ENCODE measurements at places on chromosomes 2 and 18.

- no peak for DNase-seq
Observed at GRCh38 chr18:41933778-41934177, 21.3 kb upstream of the PIK3C3 start.

DNA sequence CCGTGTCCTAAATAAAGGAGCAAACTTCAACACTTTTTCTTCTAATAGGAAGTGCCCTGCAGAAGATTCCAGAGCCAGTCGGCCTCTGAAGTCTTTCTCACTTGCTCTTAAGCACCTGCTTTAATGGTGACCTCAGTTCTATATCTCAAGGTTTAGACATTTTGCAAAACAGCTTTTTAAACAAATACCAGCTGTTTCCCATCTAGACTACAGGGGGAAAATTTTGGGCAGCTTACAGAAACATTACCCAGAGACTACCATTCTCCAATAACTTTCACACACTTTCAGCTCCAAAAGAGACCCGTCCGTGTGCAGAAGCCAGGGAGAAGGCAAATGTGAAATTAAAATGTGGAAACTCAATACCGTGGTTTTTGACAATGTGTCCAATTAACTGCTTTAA, 285.3 kb upstream of the CCDC68 start:
- no peak for DNase-seq

DNA sequence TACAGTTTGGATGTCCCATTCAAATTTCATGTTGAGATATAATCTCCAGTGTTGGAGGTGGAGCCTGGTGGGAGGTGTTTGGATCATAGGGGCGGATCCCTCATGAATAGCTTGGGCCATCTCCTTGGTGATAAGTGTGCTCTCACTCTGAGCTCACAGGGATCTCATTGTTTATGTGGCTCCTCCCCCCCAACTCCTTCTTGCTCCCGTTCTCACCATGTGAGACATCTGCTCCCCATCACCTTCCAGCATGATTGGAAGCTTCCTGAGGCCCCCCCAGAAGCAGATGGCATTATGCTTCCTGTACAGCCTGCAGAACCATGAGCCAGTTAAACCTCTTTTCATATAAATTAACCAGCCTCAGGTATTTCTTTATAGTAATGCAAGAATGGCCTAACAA, 3.0 kb upstream of the INPP1 start:
- no peak for DNase-seq

DNA sequence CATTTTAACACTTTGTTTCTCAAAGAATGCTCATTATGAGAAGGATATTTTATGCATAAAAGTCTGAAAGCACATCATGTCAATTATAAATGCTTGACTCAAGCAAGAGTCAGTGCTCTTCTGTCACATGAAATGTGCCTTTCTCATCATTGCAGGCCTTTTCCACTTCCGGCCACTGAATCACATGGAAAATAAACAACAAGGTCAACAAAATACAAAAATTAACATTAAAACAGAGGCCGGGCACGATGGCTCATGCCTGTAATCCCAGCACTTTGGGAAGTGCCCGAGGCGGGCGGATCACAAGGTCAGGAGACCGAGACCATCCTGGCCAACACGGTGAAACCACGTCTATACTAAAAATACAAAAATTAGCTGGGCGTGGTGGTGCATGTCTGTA, 480.6 kb downstream of the SPAG16 start:
- DNase-seq: no peak

GRCh38 chr2:159489476-159489875, 126.9 kb downstream of the BAZ2B start:
- no peak for DNase-seq

DNA sequence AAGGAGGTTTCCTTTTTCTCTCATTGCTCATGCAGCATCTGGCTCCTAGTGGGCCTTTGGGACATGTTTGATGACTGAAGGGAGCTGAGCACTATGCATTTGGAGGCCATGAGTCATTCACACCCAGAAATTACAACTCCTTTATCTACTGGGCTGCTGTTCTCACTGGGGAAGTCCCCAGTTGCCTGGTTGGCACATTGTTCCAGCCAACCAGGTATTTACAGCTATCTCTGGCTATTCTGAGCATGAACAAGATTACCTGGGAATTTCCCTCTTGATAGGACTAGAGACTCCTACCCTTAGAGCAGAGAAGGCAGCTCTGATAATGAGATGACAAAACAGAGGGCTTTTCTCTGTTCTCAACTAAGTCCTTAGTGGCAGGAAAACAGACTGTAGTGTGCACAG, 206.5 kb downstream of the SETBP1 start:
- DNase-seq: no peak

DNA sequence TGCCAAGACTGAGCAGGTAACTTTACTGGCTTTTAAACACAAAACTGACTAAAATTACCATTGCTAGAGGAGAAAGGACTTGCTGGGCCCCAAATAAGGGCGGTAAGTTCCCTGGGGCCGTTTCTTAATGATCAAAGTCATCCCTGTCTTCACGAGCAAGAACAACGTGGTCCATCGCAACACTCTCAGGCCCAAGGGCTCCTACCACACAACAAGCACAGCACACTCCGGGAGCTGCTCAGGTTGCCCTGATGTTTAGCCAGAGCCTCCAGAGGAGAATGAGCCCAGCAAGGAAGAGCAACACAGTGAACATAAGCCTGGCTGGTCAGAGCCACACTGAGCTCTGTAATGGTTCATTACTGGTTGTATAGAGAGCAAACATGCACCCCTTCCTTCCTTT, 102.7 kb downstream of the DYNC1I2 start:
- no peak for DNase-seq

- no peak for DNase-seq
Observed at GRCh38 chr2:171902840-171903420, 8.9 kb upstream of the SLC25A12 start.

GRCh38 chr18:23384778-23385736, 68.0 kb upstream of the RIOK3 start:
- no peak for DNase-seq

DNA sequence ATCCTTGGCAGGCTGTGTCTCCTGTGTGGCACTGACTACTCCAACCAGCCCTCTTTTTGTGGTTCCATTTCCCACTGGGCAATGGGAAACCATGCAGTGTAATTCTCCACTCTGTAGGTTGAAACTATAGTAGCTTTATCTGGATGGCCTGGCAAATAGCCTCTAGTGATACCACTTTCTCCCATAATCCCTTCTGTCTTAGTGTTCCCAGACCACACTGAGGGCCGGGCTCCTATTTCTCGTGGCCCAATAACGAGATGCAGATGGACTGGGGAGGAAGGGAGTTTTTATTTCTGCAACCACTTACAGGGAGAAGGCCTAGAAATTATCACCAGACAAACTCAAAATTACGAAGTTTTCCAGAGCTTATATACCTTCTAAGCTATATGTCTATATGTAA, 24.7 kb downstream of the SKA1 start:
- no peak for DNase-seq

DNA sequence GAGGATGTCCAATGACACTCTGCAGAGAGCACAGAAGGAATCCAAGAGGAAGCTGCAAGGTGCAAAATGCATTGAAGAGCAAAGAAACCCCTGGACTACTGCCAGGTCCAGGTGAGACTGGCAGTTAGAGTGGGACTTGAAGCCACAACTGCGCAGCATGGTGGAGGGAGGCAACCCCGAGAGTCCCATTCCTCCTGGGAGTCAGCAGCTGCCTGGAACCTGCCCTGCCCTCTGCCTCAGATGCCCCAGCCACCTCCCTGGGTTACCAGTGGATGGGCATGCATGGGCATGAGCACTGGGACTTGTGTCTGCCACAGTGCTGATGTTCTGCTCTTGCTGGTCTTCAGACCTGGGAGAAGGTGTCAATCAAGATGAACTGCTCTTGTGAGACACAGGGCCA, 43.2 kb downstream of the ANKMY1 start:
- no peak for DNase-seq

DNA sequence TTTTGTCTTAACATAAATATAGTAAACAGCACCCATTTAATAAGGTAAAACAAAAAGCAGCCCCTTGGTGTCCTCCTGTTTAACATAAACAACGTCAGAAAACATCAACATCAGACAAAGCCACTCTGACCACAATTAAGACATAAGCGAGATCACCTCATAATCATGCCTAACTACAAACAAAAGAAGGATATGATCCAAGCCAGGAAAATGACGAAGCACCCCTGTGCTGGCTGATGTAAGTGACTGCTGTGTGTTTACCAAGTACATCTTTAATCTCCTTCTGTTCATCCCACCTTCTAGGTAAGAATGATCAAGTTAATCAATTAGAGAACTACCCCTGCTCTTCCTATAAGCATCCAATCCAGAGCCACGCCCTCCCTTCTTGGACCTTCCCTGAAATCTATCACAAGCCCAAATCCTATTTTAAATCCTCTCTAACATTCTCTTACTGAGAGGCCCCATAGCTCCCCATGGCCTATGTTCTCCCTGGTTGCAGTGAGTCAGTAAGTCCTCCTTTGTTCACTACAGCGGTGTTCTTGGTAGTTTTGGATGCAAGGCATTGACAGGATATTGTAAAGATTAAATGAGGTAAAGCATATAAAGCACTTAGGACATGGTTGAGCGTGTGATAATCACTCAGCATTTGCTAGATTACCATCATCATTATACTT, 424.2 kb downstream of the TSN start:
- DNase-seq: no peak

- no peak for DNase-seq
Observed at GRCh38 chr2:53129851-53130250, 637.8 kb upstream of the CHAC2 start.

DNA sequence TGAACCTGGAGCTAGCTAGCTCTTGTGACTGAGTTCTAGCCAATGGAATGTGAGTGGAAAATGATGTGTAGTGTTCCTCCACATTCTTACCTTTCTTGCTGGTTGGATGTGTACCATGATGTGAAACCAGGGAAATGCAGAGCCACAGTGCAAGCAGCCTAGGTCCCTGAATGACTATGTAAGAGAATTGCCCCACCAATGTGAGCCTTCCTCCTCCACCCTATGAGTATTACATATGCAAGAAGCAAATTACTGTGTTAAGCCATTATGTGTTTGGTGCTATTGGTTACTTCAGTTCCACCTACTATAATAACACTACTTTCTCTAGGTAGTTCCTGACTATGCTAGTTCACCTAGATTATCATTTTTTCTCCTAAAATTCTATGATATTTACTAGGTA, 39.6 kb downstream of the LCLAT1 start:
- no peak for DNase-seq

- no peak for DNase-seq
Observed at GRCh38 chr2:44850016-44850415, 91.5 kb upstream of the SIX3 start.

GRCh38 chr2:164981217-164981990, 26.1 kb upstream of the SLC38A11 start:
- DNase-seq: no peak

- DNase-seq: no peak
Observed at GRCh38 chr2:218149848-218150440, 16.8 kb downstream of the CXCR1 start.

- no peak for DNase-seq
Observed at GRCh38 chr2:36355890-36356297, 316 bp downstream of the CRIM1 start.

DNA sequence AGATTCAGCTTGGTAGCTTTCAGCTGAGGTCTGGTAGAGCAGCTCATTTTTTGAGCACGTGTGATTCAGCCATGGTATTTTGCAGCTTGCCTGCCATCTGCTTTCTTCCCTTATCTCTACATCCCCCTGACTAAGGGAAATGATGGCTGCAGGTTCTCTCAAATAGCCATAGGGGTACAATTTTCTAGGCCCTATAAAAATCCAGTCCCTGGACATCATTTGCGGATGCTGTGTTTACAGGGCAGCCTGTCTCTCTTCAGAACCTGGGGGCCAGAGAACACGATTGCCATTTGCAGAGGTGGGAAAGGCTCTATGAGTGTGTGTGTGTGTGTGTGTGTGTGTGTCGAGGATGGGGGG, 442.7 kb upstream of the MEIS1 start:
- no peak for DNase-seq

DNA sequence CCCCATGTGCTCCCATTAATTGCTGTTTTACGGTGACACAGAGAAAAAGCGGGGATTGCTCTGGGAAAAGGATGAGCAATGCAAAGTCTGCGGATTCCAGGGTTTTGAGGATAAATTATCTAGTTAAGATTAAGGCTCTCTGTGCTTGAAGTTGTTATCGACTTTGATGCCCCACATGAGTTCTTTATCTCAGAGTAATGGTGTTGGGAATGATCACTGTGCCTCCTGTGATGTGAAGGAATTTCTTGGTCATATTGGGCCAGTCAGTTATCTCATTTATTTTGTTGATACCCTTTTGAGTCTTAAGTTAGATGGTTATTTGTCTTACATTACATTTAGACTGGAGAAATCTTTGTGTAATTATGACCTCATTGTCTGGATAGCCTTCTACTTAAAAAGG, 184.6 kb upstream of the MEX3C start:
- DNase-seq: no peak

- peak; percentile 57 for DNase-seq
Observed at GRCh38 chr18:3012136-3013023, 564 bp downstream of the LPIN2 start.

GRCh38 chr2:55550368-55551102, 31.0 kb downstream of the CFAP36 start:
- no peak for DNase-seq

DNA sequence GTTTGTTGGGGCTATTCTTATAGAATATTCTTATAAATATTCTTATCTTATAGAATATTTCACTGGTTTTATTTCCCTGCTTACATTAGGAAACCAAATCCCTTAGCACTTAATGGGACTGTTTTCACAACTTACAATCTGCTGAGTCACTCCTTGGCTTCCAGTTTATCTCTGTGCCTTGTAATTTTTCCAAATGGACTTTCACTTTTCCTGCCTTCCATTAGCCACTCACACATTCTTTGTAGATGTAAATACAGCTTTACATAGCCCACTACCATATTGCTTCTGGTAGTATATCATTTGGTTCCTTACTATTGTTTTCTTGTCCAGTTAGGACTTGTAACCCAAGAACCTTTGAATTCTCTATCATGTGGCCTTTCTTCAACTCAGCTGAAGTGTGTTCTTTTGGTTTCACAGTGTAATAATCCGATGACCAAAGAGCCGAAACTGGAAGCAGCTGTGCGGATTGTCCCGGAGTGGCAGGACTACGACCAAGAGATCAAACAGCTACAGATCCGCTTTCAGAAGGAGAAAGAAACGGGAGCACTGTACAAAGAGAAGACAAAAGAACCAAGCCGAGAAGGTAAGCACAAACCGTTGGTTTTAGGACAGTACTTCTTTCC, 96.1 kb downstream of the UGGT1 start:
- no peak for DNase-seq

DNA sequence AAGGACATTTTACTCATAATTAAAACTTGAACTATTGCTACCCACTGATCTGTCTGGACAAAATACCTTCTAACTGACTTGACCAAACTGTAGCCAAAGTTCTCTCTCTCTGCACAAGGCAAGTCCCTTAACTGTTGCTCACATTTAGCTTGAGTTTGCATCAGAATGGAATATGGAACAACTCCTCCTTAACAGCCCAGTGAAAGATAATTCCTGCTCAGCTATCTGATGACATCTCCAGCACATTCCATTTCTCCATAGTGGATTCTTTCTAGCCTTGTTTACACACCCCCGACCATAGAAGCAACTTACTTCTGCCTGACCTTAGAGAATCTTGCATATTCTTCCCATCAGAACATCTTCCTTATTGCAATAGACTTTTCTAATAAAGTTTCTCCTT, 317.2 kb upstream of the CDH2 start:
- DNase-seq: no peak

Data from T-helper 9 cell (primary cell).